ENCODE measurements at places on chromosomes 11 and 22. TPM values are rescaled to one million over a fixed set of nuclear protein-coding genes. Genes with fewer than 3 reads are reported as not detected.

- no peak for DNase-seq
- no peak overlapping the region for H3K4me3 ChIP-seq
- H3K36me3 ChIP-seq = peaks cover 7% of the 10 kb centered on the region
- peaks cover 84% of the 10 kb centered on the region for H3K4me1 ChIP-seq
Measured at GRCh38 chr11:6638429-6638828, 17.2 kb downstream of the DCHS1 start.

- no peaks in the 10 kb centered on the region for H3K36me3 ChIP-seq
- DNase-seq = no peak
- H3K4me3 ChIP-seq = no peak overlapping the region
Measured at GRCh38 chr11:134742224-134742612, 330.2 kb upstream of the B3GAT1 start.

DNA sequence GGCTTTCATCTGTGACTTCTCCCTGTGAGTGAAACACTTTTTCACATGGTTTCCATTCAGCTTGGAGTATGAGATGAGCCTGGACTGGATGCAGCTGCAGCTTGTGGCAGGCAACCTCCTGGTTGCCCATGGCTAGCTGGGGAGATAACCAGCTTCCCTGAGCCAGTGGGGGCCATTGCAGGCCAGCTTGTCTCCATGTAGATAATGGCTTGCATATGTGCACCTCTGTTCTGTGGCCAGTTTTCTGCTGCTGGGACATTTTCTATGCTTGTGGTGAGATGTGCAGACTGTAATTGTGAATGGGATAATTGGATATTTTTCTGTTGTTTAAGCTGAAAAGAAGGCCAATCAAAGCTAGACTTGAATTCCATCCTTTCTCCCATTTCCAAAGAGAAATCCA is 38.5 kb downstream of the INSC start:
- no peaks in the 10 kb centered on the region for H3K4me1 ChIP-seq
- H3K36me3 ChIP-seq = no peaks in the 10 kb centered on the region
- H3K27ac ChIP-seq = no peak overlapping the region
- DNase-seq = no peak
- no peak overlapping the region for H3K4me3 ChIP-seq

GRCh38 chr22:36870250-36870649 is 9.4 kb downstream of the NCF4 start:
- H3K27me3 ChIP-seq = peaks cover 54% of the 10 kb centered on the region
- H3K27ac ChIP-seq = no peak overlapping the region
- no peaks in the 10 kb centered on the region for H3K36me3 ChIP-seq
- H3K4me3 ChIP-seq = no peak overlapping the region
- DNase-seq = no peak

DNA sequence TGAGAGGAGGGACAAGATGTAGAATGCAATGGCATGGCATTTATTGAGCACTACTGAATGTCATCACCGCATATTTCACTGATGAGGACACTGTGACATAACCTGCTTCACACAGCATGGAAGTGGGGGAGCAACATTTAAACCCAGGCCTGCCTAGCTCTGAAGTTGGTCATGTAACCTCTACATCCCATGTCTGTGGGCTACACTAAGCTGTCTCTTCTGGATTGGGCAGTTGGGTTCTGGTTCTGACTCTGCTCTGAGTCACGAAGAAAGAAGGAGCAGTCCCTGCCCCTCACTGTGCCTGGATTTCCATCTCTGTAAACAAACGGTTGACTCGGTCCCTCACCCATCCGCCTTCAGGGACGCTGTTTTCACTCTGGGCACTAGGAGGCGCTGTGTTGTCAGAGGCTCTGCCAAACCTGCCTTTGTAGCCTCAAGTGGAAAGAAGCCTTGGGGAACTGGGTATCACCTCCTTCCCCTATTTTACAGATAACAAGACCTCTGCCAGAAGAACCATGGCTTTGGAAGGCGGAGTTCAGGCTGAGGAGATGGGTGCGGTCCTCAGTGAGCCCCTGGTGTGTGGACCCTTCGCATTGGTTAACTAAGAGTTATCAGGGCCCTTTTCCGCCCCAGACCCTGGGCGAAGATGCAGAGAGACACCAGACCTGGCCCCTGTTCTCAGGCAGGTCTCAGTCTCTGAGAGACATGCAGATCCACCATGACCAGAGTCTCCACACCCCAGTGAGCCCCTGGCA is 12.7 kb upstream of the ARHGEF17 start:
- H3K27me3 ChIP-seq = no peaks in the 10 kb centered on the region
- H3K27ac ChIP-seq = no peak overlapping the region
- no peaks in the 10 kb centered on the region for H3K36me3 ChIP-seq
- H3K4me3 ChIP-seq = no peak overlapping the region

DNA sequence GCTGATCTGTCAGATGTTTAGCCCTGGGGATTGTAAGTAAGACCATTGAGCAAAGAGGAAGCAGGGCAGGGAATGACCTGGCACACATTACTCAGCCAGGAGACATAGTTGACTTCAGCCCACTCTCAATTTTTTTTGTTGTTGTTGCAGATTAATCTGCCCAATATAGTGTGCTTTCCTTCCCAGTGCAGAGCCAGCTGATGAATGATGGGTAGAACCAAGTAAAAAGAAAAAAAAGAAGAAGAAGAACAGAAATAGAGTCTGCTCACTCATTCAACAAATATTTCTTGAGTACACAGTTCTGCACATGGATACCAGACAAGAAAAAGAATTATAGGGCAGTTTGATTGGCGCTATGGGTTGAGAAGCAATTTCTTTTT is 292.7 kb downstream of the ETS1 start:
- no peaks in the 10 kb centered on the region for H3K27me3 ChIP-seq
- no peak overlapping the region for H3K27ac ChIP-seq
- DNase-seq = no peak
- H3K36me3 ChIP-seq = no peaks in the 10 kb centered on the region
- H3K4me1 ChIP-seq = peaks cover 58% of the 10 kb centered on the region
- no peak overlapping the region for H3K4me3 ChIP-seq

Gene ISX
- not detected for total RNA-seq

All from heart right ventricle (tissue), 16 donors.